Activated CD4-positive, CD25-positive, alpha-beta regulatory T cell treated with anti-CD3 and anti-CD28 coated beads, Interleukin-2, amount 50 U/mL, for 16 hours (primary cell): ENCODE measurements at places on chromosomes 3 and 15.

DNA sequence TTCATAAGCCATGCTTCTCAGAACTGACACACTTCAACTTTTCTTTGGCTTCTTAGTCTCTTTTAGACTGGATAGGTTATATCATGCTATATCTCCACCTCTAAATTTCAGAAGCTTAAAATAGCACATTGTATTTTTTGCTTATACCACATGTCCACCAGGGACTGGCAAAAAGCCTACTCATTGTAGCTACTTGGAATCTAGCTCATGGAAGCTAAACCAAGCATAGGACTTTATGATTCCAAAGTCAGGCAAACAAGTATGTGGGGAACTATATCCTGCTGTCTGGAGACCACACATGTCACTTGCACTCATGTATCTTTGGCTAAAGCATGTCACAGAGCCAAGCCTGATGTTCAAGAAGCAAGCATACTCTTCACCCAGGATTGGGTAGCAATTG is 245.0 kb upstream of the RASGRP1 start:
- DNase-seq = no peak

DNA sequence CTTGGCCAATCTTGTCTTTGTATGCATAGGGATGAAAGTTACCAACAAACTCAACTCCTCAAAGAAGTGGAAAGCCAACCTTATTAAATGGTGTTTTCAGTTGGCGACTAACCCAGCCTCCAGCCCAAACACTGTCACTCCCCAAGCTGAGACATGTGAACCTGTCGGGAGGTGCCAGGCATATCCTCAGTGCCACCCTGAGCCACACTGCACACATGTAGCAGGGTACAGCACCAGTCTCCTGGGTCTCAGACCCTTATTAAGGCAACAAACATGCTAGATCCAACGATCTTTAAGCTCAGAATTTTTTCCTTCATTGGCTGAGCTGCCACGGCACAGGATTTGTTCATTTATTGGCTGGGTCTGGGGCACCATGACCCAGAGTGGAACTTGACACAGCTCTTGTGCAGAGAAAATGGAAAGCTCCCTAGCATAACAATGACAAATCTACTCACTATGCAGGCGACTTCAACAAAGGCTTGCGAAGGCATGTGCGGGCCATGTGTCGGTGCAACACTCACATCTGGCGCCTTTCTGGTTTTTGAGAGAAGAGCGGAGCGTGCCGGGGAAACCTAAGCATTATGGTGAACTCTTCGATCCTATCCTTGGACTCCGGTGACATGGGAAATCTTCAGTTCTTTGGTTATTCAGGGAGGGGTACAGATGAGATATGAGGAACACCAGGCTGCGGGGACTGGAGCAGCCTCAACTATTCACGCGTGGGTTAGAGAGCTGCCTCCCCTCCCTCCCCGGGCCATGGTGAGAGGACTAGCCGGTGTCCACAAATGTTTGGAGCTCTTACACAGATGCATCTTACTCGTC is 190.1 kb downstream of the FAM43A start:
- DNase-seq = no peak

DNA sequence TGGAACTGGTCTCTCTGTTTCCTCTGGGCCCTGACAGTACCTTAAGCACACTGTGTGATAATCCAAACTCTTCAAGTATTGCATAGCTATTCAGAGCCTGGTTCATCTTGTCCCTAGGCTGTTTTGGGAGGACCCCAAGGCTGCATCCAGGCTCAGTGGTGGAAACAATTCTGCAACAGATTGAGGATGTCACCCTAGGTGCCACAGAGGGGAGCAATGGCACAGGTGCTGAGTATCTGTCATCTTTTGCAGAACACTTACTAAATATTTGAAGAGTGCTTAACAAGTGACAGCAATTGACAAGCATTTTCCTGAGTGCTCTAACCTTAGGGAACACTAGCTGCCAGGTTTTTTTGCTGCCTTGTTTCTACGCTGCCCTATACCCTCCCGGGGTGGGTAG is 27.8 kb downstream of the STARD5 start:
- no peak for DNase-seq

GRCh38 chr3:87498358-87499080 is 222.1 kb upstream of the POU1F1 start:
- no peak for DNase-seq

DNA sequence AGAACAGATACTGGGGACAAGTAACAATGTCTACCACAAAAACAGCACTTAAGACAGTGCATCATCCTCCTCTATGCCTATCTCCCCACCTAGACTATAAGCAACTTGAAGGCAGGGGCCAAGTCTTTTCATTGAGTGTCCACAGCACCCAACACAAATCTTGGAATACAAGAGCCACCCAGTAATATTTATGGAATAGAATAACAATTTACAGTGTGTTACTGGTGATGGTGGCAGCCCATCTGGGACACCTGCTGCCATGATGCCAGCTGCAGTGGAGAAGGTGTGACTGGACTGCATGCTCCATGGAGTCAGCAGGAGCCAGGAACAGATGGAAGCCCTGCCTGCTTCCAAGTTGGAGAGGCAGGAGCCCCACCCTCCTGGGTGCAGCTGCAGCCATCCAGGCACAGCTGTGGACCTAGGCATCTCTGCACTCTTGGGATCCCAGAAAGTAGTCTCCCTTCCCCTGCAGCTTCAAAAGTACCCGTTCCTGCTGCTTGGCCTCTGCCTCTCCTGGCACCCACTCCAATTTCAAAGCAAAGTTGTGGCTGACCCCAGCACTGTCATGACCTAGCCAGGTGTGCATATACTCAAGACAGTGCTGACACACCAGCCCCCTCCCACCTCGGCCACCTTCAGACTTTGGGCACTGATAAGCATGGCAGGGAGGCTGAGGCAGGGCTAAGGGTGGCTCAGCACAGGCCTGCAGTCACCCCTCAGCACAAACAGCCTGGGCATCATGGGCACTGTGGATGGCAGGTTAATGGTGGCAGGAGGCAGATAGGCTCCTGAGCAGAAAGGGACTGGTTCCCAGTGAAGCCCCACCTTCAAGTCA is 94.5 kb downstream of the TPRA1 start:
- no peak for DNase-seq

- no peak for DNase-seq
Observed at GRCh38 chr3:110816008-110816407, 255.6 kb upstream of the NECTIN3 start.

DNA sequence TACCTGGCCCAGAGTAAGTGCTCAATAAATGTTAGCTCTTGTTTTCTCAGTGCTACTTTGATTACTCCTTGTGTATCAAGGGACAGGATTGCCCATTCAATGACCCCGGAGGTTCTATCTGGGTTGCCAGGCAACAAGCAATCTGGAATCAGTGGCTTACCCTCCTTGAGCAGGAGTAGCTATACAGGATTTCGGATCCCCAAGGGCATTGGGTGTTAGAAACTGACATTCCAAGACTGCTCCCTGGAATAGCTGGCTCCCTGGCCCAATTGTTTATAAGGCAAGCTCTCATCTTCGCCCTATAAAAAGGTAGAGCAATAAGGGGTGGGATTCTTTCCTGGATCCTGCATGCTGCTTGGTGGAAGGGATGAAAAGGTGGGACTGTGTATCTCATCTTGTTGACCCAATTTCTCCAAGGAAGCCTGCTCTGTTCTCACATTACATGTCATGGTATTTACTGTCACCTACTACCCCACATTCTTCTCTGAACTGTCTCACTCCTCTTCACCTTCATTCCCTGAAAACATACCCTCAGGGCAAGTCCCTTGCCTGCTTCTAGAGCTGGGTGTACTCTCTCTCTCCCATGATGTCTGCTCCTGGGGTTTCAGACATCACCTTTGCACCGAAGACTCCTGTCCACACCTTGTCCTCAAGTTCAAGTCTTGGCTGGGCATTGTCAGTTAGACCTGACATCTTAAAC is 26.4 kb upstream of the SCN10A start:
- DNase-seq = no peak

DNA sequence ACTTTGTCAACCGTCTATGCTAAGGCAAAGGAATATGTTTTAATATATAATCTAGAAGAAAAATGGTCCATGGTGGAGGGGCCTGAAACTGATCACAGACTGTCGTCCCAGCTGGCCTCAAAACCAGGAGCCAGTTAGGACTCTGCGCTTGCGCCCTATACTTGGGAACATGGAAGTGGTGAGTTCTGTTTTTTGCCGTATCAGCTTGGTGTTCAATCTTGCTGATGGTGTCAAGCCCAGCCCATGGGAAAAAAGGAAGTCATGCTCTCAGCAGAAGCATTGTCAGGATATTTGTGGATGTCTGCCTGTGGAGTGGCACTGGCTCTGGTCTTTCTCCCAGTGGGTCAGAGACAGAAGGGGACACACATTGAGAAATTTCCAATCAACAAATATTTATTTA is 342.0 kb upstream of the CTDSPL start:
- DNase-seq = no peak

- DNase-seq = no peak
Observed at GRCh38 chr3:189507856-189508255, 123.3 kb upstream of the TP63 start.

DNA sequence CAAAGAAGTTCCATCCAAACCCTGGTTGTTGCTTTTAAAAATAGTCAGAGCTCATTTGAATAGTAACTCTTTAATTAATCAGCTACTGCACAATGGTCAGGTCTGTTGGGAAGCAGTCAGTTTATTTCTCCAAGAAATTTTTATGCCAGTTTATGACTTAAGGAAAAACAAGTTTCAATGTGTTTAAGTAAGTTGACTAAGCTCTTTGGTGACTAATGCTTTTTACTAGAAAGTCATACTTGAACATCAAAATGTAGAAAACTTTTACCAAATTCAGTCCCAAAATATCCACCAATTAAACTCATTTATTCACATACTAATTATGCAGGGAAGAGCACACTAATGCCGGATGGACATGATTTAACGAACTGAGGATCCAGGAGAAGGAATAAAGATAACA is 22.1 kb downstream of the PRICKLE2 start:
- no peak for DNase-seq
